ENCODE measurements at places on chromosomes 12 and 14.

GRCh38 chr14:93195316-93195999 is 10.3 kb downstream of the LYSET start:
- DNase-seq = no peak

GRCh38 chr14:21313512-21313911 is 33.6 kb downstream of the RPGRIP1 start:
- no peak for DNase-seq

DNA sequence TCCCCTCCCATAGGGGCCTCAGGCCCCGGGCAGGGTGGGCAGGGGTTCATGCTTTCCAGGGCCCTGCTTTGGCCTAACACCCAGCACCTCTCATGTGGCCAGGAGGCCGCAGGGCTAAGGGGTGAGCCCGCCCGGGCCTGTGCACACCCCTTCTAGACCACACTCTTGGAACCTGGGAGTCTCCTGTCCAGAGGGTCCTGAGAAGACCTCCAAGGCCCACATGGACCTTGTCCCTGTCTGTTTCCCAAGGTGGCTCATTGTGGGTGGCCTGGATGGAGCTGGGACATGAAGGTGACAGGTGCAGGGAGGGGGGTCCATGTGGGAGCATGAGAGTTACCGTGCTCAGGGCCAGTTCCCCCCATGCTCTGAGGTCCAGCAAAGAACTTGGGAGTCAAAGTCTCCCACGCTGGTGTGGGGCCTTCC is 11.6 kb downstream of the DLK1 start:
- no peak for DNase-seq

DNA sequence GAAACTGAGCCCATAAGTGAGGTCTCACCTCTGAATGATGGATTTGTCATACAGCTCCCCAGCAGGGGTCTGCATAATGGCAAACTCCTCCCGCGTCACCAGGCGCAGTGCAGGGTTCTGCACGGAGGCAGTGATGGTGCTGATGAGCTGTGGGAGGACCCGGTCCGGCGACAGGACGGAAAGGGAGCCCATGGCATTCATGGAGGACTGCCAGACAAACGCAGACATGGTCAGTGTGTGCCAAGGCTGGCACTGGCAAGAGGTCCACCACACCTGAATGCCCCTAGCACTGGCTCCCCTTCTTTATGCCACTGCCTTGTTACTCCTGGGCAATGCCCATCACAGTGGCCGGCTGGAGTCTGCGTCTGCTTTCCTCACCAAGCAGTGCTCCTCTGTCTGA is 32.7 kb downstream of the GCN1 start:
- no peak for DNase-seq

DNA sequence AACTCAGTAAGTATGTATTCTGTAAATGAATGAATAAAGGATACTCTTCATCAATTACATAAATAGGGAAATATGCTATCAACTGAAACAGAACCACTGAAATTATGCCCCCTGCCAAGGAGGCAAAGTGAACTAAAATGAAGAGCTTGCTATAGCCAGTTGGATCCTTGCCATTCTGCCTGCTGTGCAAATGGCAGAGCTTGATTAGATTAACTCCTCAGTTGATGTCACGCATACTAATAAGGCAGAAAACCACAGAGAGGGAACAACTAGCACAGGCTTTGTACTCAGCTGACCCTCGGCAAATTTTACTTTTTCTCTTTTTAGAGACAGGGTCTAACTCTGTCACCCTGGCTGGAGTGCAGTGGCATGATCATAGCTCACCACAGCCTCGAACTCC is 36.7 kb upstream of the FERMT2 start:
- no peak for DNase-seq

GRCh38 chr14:50823051-50823761 is 7.8 kb downstream of the NIN start:
- no peak for DNase-seq

DNA sequence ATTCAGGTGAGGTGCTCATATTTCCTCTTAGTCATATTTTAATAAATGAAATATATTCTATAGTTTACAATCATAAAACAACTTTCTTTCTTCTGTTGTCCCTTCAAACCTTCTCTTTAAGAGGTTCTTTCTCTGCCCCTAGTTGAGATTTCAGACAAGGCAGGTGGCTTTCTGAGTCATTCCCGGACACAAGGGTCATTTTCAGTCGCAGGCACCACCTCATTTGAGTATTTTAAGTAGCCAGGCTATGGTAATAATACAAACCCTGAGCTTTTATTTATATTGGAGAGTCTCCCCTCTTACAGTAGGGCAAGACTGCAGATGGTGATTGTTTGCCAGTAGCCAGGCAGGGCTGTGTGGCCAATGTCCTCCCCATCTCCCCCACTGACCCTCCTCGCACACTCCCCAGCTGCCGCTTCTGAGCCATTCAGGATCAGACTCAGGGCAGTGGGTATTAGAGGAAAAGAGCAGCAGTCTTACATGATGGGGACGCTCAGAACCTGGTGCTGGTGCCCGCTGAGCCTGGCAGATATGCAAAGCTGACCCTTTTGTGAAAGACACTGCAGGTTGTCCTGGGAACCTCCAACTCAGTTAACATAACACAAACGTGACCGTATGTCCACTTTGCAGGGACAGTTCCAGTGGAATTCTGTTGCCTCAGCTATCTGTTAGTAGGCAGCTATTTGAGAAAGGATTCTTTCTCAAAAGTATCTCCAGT is 101.1 kb upstream of the BCL2L14 start:
- no peak for DNase-seq

- no peak for DNase-seq
These were observed 59.8 kb upstream of the STON2 start for GRCh38 chr14:81459912-81460311.

DNA sequence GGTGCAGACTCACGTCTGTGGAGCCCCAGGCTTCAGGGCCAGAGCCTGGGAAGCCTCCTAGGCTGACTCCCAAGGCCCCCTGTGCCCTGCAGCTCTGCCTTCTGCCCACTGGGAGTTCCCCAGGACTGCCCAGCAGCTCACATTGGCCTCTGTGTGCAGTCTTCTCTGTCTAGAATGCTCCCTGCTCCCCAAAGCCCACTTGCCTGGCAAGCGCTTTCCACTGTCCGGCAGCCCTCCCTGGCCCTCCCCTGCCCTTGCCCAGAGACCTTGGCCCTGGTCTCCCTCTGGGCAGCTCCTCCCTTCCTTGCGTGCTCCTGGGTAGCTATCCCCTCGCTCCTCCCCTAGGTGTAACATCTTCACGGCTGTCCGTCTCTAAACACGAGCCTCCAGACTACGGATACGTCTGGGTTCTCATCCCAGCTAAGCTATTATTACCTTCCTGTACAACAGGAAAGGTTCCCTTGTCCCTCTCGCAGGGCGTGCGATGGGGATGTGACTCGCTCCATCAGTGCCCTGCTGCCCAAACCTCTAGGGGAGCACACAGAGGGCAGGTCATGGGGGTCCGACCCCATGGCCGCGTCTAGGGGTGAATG is 325.5 kb upstream of the RTL1 start:
- no peak for DNase-seq

DNA sequence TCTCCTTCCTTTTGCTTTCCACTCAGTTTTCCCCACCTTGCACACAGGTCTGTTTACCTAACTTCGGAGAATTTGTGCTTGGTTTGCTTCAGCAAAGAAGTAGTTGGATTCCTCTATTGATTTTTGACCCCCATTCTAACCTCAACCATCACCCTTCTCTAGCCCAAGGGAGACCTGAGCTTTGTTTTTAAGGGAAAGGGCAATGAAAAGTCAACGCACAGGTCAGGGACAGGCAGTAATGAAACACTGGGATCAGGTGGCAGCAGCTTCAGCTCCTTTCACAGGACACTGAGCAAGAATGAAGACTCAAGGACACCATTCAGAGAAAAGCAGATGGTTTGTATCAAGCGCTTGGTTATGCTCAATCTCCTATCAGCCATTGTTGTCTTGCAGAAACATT is 46.9 kb upstream of the KRR1 start:
- DNase-seq = no peak

- DNase-seq = no peak
These were observed 30.4 kb upstream of the RIMBP2 start for GRCh38 chr12:130746546-130746945.

DNA sequence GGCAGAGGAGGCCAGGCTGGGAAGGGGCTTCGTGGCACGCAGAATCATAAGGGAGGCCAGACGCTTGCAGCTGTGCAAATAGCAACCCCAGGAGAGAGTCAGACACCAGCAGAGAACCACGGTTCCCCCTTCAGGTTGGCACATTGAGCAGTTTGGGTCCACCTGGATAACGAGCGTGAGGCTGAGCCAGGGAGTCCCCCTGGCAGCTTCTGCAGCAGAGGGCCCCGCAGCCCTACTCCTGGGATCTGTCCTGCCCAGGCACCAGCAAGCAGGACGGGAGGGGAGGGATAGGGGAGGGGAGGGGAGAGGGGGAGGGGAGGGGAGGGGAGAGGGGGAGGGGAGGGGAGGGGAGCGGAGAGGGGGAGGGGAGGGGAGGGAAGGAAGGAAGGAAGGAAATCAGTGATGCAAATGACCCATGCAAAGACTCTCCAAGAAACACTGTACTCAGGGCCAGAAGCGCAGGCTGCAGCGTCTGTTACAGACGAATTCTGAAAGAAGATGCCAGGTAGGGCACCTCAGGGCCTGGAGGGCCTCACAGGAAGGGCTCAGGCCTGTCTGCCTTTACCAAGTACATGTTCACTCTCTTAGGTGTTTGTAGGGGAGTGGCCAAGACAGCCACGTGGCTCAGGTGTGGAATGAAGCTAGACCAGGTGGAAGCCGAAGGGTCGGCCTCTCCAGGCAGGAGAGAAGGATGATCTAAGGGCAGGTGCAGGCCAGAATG is 32.3 kb upstream of the MMP17 start:
- DNase-seq = no peak

GRCh38 chr12:104852102-104852501 is 106.0 kb downstream of the SLC41A2 start:
- DNase-seq = no peak

GRCh38 chr12:47576289-47576945 is 129.4 kb downstream of the RPAP3 start:
- DNase-seq = no peak

DNA sequence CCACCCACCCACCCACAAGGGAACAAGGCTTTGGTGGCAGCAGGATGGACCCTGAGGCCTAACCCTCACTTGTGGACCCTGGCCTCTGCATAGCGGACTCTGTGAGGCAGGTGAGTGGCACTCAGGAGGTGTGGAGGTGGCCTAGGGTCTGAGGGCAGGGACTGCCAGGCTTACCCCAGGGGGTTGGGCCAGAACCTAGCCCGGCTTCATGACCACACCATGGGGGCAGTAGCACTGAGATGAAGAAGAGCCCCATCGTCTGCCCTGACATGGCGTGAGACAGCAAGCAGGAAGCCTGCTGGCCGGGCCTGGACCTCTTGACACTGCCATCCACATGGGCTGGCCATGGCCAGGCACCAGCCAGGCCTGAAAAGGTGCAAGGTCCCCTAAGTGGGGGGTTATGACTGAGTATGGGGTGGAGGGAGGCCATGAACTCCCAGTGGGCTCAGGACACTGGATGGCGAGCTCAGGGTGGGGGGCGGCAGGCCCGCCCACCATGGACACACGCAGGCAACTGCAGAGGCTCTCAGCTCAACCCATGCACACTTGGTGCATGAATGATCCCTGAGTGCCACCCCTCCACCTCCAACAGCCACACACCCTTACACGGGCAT is 29.3 kb downstream of the JAG2 start:
- no peak for DNase-seq

DNA sequence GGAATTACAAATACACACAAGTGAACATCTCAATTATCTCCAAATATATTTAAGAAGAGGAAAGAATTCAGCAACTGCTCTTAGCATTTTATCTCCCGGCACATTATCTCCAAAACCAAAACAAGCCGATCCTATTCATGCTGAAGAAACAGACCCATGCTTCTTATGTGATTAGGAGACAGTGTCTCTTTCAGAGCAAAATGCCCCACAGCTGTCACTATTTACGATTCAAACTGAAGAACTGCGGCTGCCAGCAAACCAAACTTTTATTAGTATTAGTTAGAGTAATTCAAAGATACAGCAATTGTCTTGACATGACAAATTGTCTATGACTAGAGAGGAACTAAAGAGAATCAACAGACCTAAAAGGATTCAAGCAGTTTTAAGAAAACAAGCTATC is 79.4 kb downstream of the SETD3 start:
- no peak for DNase-seq

GRCh38 chr12:111886662-111887545 is 44.9 kb downstream of the MAPKAPK5 start:
- DNase-seq = no peak

GRCh38 chr12:101216810-101217209 is 6.8 kb upstream of the SLC5A8 start:
- no peak for DNase-seq

DNA sequence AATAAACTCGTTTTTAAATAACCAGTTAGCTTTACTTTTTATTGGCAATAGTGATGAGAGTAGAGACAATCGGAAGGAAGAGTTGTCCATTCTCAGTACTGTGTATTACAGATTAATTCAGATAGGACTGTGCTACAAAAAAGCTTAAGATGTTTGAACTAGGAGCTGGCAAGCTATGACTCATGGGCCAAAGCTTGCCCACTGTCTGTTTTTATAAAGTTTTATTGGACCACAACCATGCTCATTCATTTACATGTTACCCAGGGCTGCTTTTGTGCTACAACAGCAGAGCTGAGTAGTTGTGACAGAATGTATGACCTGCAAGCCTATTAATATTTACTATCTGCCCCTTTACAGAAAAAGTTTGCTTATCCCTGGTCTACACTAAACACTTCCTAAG is 19.4 kb downstream of the GNS start:
- DNase-seq = no peak

GRCh38 chr14:105844810-105845724 is 318.7 kb downstream of the TMEM121 start:
- no peak for DNase-seq

DNA sequence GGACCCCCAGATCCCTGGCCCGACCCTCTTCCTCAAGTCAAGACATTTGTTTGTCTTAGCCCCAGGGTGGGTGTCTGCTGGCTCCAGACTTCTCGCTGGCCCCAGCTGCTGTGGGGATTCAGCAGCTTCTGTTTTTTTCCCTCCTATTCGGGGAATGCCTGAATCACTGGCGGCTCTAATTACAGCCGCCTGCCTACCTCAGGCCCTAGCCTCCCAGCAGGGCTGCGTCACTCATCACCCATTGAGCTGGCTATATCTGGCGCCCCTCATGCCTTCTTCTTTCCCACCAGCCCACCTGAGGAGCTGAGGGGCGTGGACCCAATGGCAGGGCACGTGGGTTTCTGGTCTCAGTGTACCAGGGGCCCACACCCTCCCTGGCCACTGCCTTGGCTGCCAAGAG is 10.1 kb downstream of the KRT80 start:
- no peak for DNase-seq

DNA sequence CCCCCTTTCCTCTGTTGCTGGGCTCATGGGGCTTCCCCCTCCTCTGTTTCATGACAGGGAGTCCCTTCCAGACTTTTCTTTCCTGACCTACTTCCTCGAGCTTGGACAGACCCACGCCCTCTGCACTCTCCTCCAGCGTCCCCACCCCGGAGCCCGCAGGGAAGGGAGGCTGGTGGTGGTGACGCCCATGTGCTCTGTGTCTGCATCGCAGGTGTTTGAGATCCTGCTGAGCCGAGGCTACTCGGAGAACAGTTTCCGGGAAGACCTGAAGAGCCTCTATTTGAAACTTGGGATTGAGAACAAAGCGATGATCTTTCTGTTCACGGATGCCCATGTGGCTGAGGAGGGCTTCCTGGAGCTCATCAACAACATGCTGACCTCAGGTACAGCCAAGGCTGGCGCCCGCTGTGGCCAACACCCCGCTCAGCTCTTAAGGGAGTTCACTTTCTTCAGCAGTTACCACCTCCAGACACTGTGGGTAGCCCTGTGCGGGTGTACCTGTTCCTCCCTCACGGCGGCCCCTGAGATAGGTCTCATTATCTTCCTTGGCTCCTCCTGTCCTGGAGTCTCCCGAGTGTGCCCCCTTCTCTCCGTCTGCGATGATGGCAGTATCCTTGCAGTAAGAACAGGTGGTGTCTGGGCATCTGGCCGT is 85.6 kb downstream of the CCDC92 start:
- no peak for DNase-seq
